ENCODE measurements at places on chromosomes 4 and X.

- DNase-seq = no peak
These were observed 2.5 kb upstream of the PPP2R2C start for GRCh38 chr4:6474705-6475457.

GRCh38 chr4:165207016-165207430, 338 bp upstream of the KLHL2 start:
- no peak for DNase-seq

DNA sequence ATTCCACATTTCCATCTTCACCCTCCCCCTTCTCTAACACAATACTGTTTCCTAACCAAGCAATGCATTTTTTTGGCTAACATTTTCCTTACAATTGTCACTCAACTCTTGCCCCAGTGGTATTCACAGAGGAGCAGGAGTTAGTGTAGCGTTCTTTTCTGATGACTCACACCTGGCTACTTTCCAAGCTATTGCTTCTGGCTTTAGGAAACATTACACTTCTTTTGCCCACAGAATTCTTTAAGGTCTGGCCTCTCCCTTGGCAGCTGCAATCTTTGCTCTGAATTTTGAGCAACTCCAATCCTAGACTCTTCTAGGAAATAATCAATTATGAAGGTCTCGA, 27.5 kb upstream of the PDGFC start:
- DNase-seq = no peak

- DNase-seq = no peak
These were observed 229.9 kb upstream of the AFF2 start for GRCh38 chrX:148270499-148270898.

GRCh38 chr4:31674313-31674947, 954.3 kb downstream of the PCDH7 start:
- DNase-seq = no peak

- no peak for DNase-seq
These were observed 58.4 kb upstream of the SLIT2 start for GRCh38 chr4:20193141-20193936.

DNA sequence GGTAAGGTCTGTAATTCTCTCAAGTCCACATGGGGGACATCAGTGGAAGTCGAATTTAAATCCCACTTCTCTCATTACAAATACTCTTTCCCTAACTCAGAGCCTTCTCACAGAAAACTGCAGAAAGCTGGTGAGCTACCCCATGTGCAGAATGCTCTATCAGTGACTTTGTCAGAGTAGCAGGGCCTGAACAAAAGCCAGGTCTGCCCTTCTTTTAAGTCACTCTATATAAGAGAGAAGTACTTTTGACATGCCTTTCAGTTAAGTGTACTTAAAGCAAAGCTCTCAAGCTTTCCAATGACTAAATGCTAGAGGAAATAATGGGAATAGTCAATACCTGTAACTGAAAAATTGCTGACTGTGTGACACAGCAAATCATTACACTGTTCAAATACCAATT, 323.1 kb downstream of the KCNIP4 start:
- no peak for DNase-seq

DNA sequence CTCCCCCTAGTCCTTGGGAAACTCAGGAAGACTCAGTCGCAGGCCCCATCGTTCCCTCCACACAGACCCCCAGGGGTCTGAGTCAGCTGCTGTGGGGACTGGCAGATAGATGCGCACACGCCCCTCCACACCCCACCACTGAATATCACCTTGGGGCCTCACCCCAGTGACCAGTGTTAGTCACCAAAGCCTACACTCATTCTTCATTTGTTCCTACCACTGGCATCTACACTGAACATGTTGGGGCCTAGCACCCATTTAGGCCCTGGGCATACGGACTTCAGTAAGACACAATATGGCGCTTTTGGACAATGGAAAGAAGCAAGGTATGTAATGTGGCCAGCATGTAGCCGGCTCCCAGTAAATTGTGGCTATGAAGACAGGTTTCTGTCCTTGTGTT, 154.1 kb upstream of the PJA1 start:
- DNase-seq = no peak

- no peak for DNase-seq
These were observed 63.3 kb upstream of the PRPS1 start for GRCh38 chrX:107565015-107565414.

GRCh38 chr4:185587427-185588161, 52.3 kb upstream of the PDLIM3 start:
- DNase-seq = peak; percentile 80

GRCh38 chr4:155774033-155774432, 15.2 kb downstream of the GUCY1B1 start:
- no peak for DNase-seq

DNA sequence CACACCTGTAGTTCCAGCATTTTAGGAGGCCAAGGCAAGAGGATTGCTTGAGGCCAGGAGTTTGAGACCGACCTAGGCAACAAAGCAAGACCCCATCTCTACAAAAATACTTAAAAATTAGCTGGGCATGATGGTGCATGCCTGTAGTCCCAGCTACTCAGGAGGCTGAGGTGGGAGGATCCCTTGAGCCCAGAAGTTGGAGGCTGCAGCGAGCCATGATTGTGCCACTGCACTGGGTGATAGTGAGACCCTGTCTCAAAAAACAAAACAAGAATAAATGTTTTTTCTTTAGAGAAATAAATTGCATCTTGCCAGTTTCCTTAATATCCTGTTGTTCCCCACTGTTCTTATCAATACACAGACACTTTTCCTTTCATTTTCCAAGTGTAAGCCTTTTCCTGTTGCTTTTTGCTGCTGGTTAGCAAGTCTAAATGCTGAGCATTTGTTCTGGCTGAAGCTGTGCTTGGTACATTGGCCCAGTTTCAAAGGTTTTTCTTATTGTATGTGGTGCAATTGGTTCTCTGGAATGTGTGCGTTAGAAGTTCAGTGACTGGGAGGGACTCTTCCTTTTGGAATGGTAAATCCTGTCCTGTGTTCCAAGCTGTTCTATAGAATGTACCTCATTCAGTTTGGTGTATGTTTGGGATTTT, 98.2 kb downstream of the AFF1 start:
- no peak for DNase-seq

- no peak for DNase-seq
These were observed 788 bp downstream of the SHROOM2 start for GRCh38 chrX:9786798-9787635.

- DNase-seq = no peak
These were observed 47.4 kb upstream of the ATOH1 start for GRCh38 chr4:93781198-93781597.

DNA sequence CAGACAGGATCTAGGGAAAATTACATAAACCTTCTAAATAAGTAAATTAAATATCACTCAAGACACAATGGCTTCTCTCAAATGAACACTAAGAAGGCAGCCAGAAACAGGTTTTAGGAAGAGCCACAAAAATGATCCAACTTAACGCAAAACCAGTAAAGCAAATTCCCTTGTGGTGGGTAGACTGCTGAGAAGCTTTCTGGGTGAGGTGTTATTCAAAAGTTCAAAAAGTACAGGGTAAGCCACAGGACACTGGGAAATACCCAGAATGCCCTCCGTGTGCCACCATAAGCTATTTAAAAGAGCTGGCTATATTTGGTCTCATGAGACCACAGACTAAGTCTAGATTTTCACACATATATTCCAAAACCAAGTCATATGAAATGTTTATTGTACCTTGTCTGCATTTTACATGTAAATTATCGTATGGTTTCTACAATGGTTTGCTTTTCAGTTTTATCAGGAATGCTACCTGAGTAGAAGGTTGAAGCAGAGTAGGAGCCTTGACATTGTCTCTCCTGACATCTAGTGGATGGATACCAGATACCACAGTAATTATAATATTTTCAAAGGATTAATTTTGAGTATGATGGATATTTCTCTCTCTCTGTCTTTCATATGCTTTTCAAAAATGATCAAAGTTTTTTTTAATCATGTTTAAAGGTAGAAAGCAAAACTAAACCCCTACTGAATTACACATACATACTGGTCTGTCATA, 109.3 kb upstream of the KLHL13 start:
- no peak for DNase-seq

DNA sequence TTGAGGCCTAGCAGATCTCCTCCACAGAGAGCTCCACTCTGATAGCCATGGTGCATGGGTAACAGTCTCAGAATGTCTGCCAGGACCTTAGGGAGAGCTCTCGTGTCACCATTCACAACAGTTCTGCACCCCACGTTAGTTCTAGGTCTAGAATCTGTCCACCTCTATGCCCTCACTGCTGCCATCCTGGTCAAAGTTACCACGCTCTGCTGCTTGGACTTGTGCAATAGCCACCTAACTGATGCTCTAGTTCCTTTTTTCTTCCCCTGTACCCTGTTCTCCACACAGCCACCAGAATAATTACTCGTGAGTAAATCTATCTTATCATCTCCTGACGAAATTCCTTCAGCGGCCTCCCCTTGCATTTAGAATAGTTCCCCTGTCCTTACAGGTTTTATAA, 268.8 kb upstream of the GATB start:
- DNase-seq = no peak

DNA sequence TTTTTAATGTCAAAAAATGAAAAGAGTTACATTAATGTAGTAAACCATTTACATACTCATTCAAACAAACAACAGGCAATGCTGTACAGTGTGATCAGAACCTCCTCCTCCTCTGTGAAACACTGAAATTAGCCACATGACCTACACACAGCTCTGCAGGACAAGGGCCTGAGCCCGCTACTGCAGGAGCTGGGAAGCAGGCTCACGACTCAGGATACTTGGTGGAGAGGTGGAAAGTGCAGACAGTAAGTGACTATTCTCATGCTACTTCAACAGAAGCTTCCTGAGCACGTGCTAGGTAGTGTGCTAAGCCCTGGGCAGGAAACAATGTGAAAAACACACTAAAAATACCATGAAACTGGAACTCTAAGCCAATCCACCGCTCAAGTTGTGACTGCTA, 56.8 kb downstream of the TAPT1 start:
- DNase-seq = no peak

- DNase-seq = no peak
These were observed 25.8 kb downstream of the PPEF1 start for GRCh38 chrX:18733287-18733686.

DNA sequence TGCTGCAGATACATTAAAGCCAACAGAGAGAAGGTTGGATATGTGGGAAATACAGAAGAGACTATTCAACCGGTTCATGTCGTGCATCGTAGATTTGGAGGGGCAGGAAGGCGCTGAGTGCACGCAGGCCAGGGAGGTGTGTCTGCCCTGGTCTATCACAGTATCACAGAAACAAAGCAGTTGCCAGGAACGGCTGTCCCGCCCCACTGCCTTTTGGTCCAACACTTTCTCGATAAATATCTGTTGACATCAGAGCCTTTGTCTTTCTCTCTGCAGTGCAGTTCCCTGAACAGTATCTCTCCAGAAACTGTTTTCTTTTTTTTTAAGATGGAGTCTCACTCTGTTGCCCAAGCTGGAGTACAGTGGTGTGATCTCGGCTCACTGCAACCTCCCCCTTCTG, 151.1 kb upstream of the BCOR start:
- DNase-seq = no peak

- DNase-seq = no peak
These were observed 54.3 kb downstream of the TLL1 start for GRCh38 chr4:165927366-165927765.

- DNase-seq = no peak
These were observed 8.9 kb downstream of the LEF1 start for GRCh38 chr4:108159845-108160244.

GRCh38 chrX:40207626-40208025, 109.9 kb upstream of the BCOR start:
- peak; percentile 28 for DNase-seq

DNA sequence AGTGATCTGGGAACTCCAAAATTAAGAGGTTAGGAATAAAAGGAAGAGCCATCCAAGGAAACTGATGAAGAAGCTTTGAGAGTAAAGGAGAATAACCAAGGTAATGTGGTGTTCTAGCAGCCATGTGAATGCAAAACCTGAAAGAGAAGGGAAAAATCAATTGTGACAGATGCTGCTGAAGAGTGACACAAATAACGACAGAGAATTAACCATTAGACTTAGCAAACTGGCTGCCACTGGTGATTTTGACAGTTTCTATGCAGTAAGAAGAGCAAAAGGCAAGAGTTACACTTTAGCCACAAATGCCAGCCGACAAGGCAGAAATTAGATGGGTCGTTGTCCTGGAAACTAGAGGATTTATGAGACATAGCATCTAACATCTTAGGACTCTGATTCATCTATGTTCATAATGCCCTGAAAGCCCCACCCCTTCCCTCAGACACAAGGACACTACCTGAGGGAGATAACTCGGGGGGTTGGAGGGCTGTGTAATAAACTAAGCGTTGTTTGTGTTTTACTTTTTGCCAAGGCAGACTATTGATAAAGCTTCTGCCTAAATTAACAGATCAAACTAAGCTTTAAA, 13.0 kb upstream of the TMEM144 start:
- no peak for DNase-seq

GRCh38 chrX:133375615-133376340, 39.5 kb downstream of the GPC4 start:
- DNase-seq = no peak

DNA sequence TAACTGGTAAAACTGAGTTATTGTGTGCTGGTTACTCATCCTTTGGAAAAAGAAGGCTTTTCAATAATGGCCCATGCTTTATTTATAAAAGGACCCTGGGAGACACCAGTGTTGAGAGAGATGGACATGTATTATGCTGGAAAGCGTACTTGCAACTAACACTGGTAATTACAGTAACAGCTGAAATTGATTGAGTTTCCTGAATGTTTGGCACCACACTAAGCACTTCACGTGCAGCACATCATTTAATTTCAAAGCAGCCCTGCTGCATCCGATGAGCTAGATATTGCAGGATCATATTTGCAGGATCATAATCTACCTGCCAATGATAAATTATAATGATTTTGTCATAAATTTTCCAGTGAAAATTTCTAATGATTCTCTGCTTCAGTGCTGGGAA, 81.5 kb downstream of the QRFPR start:
- DNase-seq = no peak

GRCh38 chrX:82748906-82749505, 759.1 kb upstream of the POU3F4 start:
- DNase-seq = no peak

GRCh38 chr4:75189711-75190335, 256.9 kb downstream of the PARM1 start:
- DNase-seq = no peak

GRCh38 chrX:34341258-34341657, 209.1 kb upstream of the FAM47A start:
- DNase-seq = no peak

DNA sequence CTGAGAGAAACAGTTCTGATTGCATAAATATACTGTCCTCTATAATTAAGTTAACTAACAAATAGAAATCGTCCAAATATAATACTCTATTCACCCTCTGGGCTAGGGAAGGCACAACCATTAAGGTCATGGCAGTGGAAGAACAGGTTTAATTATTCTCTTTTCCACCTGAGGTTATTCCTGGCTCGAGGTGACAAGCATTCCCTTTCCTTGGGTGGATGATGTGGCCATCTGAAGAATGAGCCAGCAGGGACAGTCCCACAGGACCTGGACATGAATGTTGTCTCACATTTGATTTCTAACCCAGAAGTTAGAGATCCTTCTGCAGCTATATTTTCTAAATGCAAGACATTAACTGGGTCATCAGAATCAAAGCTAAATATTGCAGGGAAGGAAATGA, 5.5 kb downstream of the IBSP start:
- no peak for DNase-seq
